Lower leg skin (tissue), 4 donors: ENCODE measurements at places on chromosomes 7 and 10.

GRCh38 chr7:33854801-33855350 lies 50.5 kb upstream of the BMPER start:
- no peak for DNase-seq

DNA sequence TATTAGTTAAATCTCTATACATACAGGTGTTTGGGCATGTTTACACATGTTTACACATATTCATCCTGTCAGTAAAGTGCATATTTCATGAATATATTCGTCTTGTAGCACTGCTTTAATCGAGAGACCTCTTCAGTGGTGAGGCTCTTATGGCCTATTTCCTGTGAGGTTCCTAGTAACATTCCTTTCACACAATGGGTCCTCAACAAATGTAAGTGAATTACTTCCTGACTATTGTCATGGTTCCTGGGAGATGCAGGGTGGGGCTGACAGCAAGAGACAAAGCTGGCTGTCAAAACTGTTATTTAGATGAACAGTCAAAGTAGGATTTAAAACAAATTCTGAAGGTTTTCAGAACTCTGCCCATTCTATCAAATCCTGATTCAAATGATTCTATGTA lies 12.4 kb upstream of the SEMA3A start:
- DNase-seq: no peak

- no peak for DNase-seq
Measured at GRCh38 chr7:147640821-147641220, 949.7 kb upstream of the C7orf33 start.

DNA sequence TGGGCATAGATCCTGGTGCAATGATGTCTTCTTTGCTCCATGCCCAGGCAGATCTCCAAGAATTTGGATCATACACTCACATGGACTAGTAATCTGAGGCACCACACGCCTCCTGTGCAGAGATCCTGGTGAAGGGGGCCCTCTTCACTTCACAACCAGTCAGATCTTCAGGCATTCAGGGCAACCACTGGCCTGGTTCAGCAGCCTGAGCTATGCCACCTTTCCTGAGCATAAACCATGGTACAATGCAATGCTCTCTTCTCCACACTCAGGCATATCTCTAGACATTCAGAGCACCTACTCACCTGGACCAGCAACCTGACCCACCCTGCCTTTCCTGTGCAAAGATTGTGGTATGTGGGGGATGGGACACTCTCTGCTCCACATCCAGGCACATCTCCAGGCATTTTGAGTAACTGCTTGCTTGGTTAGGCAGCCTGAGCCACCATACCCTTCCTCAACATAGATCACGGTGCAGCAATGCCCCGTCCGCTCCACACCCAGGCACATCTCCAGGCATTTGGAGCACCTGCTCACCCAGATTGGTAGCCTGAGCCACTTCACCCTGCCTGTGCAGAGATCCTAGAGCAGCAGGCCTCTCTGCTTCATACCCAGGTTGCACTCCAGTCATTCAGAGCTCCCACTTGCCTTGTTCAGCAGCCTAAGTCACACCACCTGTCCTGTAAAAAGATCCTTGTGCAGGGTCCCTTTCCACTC lies 532.2 kb upstream of the STEAP1 start:
- no peak for DNase-seq

- DNase-seq: no peak
Measured at GRCh38 chr7:37016064-37016878, 292.0 kb upstream of the AOAH start.

GRCh38 chr7:128217030-128217805 lies 23.9 kb upstream of the LEP start:
- DNase-seq: no peak
